Activated T-cell treated with anti-CD3 and anti-CD28 coated beads for 4 hours (primary cell): ENCODE measurements at places on chromosomes 1 and 21.

DNA sequence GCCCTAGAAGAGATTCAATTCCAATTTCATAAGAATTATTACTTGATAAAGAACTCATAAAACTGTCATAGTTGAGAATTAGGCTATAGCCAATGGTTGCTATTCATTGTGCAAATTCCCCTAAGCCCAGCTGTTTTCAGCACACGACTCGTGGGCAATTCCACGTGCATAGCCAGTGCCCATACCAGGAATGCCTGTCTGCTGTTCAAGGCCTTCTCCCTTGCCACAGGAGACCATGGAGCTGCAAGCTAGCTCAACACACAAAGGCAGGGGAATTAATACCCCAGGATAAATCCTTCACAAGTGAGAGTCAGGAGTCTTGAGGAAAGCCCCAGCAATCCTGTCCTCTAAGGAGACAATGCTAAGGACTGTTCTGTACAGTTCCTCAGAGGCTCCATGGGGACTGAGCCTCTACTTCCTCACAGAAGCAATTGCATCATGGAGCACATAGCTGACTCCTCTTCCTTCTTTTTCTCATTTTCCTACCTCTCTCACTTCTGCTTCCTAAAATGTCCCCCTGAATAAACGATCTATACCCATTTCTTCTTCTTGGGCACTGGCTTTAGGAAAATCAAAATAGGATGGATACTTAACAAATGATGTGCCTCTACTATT, 19.1 kb upstream of the CHRM3 start:
- no peak for DNase-seq

DNA sequence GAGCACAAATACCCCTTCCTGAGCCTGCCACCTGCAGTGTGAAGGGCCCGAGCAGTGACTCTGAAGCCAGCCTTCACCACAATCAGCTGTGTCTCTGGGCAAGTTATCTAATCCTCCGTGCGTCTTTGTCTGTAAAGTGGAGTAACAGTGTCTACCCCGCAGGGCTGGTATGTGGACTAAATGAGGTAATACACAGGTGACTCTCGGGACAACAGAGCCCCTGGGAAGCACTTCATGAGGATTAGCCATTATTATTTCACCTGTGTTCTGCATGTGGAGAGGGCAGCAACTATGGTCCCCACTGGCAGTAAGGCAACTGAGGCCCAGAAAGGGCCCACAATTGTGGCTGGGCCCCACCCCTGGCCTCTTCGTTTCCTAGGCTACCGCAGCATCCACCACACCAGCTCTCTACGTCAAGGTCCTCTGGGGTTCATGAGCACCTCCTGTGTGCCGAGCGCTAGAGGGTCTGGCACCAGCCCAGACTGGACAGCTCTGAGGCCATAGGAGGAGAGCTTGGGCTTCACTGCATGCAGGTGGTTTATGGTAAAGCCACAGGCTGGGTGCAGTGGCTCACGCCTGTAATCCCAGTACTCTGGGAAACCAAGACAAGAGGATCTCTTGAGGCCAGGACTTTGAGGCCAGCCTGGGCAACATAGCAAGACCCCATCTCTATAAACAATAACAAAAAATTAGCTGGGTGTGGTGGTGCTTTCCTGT, 41.3 kb upstream of the LRP8 start:
- DNase-seq, result no peak

GRCh38 chr1:8431019-8431418, 113.1 kb downstream of the SLC45A1 start:
- no peak for DNase-seq

- DNase-seq, result no peak
These were observed 47.1 kb upstream of the FAM3B start for GRCh38 chr21:41269535-41269934.

GRCh38 chr1:94101613-94102525, 19.1 kb downstream of the ABCA4 start:
- DNase-seq, result no peak

- no peak for DNase-seq
These were observed 33.6 kb downstream of the USP25 start for GRCh38 chr21:15763359-15763758.

DNA sequence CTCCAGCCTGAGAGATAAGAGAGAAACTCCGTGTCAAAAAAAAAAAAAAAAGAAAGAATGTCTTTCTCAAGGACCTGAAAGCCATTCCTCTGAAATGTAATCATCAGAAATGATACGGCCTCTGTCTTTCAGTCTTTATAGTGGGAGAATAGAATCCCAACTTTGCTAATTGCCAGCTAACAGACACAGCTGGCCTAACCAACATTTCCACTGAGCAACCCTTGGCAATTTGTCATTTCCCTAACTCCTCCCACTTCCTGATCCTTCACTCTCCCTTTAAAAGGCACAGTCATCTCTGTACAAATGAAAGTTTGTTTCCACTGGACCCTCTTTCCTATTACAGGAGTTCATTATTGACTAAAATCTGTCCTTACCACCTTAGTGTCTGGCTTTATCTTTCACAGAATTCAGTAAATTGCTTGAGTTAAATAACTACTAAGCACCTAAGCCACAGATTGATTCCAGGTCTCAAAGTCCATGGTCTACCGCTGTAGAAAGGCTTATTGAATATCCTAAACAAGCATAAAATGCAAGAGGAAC, 4.3 kb upstream of the CBR1 start:
- DNase-seq, result no peak

- DNase-seq, result no peak
These were observed 128.9 kb downstream of the GRIK1 start for GRCh38 chr21:29810871-29811270.

DNA sequence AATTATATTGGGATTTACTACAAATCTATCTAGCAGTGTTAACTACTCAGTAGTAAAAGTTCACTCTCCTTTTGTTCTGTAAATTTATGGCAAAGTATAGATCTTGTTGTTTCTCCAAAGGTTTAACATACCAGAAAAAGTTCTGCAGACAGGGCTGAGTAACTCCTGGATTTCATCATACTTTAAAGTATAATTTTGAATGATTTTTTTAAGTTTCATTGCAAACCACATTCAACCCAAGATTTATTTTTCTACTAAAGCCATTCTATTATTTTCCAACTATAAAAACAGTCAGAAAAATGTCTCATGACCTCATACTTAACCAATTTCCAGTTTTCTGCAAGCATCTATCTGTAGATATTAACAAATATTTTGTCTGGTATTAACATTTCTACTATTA, 585.8 kb upstream of the ZRANB2 start:
- DNase-seq, result no peak

- no peak for DNase-seq
These were observed 9.9 kb upstream of the CCT8 start for GRCh38 chr21:29083306-29083705.

- DNase-seq, result no peak
These were observed 2.0 kb downstream of the MPZL1 start for GRCh38 chr1:167723707-167724323.

GRCh38 chr1:70091811-70092210, 113.6 kb downstream of the LRRC40 start:
- DNase-seq, result no peak

GRCh38 chr1:21939650-21940374, 2.7 kb upstream of the HSPG2 start:
- DNase-seq, result no peak

GRCh38 chr1:91872000-91872399, 14.0 kb downstream of the TGFBR3 start:
- no peak for DNase-seq

DNA sequence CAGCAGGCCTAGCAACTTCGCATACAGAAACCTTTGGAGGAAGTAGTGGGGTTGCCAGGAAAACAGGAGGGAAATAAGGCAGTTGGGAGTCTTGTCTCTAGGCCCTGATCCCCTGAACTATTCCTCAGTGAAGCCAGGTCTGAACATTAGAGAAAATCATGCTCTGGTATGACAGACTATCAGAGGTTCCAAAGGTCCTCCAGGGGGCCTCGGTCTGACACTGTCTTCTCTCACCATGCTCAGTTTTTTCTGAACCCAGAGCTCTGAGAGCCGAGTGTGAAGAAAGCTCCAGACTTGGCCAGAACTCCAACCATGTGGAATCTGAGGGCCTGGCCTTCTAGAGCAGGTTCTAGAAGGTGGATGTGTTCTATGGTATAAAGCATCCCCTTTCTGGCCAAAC, 4.0 kb downstream of the TOMM40L start:
- no peak for DNase-seq

DNA sequence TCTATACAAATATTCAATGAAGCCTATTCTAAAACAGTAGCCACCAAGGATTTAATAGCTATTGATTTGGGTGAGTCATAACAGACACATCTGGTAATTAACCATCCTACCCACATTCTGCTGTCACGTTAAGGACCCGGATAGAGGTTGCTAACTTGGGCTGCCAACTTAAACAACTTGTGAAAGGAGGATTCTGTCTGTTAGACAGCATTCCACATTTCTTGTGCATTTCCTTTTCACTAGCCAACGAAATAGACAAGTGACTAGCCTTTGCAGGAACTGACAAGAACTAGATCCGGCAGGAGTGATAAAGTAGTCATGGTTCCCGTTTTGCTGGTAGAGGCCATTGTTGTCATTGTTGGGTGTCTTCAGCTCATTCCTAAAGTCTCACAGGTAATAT, 9.5 kb downstream of the DSCAM start:
- no peak for DNase-seq

DNA sequence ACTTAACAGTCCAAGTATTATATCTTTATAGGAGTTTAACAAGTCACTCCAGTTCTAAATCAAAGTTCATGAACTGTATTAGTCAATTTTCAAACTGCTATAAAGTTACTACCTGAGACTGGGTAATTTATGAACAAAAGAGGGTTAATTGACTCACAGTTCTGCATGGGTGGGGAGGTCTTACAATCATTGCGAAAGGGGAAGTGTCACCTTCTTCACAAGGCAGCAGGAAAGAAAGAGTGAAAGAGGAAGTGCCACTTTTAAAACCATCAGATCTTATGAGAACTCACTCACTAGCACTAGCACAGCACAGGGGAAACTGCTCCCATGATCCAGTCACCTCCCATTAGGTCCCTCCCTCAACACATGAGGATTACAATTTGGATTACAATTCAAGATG, 70.0 kb downstream of the CLCA4 start:
- DNase-seq, result no peak

GRCh38 chr1:38360807-38361206, 314.2 kb upstream of the POU3F1 start:
- DNase-seq, result no peak

DNA sequence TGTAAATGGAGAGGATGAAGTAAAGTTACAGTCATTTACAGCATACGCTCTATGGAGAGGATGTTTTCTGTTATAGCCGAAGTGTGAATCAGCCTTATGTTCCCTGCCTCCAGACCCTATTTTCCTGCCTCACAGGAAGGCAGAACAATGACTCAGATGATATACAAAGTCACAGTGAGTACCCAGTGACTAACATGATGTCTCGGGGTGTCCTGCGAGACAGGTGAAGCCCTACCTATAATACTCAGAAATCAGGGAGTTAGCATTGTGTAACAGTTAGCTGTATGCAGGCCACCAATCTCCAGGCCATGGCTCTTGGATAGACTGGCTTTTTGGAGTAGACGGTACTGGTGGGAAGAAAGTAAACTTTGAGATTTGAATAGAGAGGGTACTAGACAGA, 55.6 kb upstream of the FBXO28 start:
- DNase-seq, result no peak

- no peak for DNase-seq
These were observed 2.1 kb downstream of the BCAR3 start for GRCh38 chr1:93679546-93679945.

GRCh38 chr1:115074839-115075534, 14.3 kb downstream of the TSPAN2 start:
- DNase-seq, result no peak

- no peak for DNase-seq
These were observed 477.1 kb downstream of the LMO4 start for GRCh38 chr1:87805666-87806378.

- peak; percentile 19 for DNase-seq
These were observed 36.8 kb upstream of the DUSP10 start for GRCh38 chr1:221778535-221779142.

DNA sequence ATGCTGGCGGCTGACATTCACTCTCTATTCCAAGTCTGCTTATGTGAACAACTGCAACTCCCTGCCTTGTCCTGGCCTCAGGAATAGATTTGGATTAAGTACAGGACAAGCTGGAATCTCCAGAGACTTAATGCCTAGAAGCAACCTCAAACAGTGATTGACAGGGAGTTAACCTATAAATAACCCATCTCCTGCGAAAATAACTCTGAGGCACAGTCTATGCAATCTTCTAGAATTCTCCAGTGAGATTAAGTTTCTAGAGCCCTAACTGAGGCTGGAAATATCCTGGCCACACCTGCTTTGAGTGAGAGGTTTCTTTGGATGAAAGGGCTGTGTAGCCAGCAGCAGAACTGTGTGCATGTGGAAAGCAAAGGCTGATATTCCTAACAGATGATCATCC, 25.3 kb upstream of the ATP1A1 start:
- no peak for DNase-seq

GRCh38 chr1:169624912-169625311, 5.0 kb downstream of the SELP start:
- no peak for DNase-seq

DNA sequence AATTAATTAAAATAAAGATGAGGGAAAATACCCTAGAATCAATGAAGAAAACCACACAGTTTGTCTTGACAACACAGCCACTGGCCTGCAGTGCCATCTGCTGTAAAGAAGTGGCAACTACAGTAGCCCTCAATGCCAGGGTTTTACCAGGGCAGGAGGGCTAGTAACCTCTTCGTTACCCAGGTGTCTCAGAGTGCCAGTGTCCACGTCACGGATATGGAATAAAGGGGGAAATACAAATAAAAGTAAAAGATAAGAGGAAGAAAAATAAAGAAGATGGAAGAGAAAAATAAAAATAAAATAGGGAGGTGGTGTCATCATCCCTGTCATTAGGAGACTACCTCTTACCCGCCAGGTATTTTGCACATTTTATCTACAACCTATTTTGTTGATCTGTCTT, 14.2 kb upstream of the SLC44A3 start:
- peak; percentile 20 for DNase-seq

DNA sequence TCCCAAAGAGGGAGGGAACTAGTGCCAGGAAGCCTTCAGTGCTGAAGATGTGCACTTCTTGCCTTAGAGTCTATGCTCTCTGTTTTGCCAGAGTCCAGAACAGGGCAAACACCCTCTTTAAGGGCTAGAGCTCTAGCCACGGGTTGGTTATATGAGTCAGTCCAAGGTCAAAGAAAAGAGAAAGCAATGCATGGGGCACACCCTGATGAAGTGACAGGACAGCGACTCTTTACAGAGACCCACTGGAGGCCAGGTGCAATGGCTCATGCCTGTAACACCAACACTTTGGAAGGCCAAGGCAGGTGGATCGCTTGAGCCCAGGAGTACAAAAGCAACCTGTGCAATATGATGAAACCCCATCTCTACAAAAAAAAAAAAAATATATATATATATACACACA, 86.1 kb downstream of the TGFBR3 start:
- DNase-seq, result no peak

- no peak for DNase-seq
These were observed 253.1 kb upstream of the ADGRL4 start for GRCh38 chr1:79259390-79260336.
